Panc1 (cell line): ENCODE measurements at places on chromosomes 12 and 14.

DNA sequence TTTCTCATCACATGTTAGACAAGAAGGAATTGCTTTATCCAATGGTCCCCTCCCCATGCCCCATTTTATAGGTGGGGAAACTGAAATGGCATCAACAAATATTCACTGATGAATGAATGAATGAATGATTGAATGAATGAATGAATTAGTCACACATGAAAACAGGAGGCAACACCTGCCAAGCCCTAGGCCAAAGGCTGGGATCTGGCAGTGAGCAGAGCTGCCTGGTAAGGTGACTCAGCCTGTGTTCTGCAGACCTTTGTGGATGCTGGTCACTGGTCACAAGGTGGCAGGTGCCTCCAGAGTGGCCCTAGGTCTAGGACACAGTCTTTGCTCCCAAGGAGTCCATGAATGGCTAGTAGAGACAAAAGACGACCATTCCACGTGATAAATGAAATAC, 188.4 kb downstream of the RBM19 start:
- no peak for DNase-seq

DNA sequence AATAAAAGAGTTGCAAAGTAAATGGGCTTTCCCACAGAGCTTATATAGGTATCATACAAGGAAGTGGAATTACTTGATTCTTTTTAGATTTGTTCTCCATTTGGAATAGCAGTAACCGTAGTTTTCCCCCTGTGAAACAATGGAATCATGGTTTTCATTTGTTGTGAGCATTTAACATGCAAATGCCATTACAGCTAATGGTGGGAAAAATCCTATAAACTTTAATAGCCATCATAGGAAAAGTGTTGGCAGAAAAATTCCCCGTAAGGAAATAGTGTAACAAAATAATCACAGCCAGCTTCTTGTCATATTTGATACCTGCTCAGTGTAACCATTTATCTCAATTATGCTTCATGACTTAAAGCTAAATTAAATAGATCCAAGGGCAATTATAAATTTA, 95.3 kb downstream of the TPH2 start:
- no peak for DNase-seq

- no peak for DNase-seq
These were observed 240.3 kb upstream of the PDZRN4 start for GRCh38 chr12:40947797-40948196.

DNA sequence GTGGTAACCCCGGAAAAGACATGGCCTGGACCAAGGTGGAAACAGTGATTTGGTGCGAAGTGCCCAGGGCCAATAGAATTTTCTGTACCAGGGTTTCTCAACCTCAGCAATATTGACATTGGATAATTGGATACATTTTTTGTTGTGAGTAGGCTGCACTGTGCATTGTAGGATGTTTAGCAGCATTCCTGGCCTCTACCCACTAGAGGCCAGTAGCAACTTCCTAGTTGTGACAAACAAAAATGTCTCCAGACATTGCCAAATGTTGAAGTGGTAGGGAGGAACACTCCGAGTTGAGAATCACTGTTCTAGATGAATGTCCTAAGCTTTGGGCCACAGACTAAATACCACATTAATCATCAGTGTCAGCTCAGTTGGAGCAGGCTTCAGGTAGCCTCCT, 6.2 kb upstream of the CGRRF1 start:
- no peak for DNase-seq

GRCh38 chr12:1793426-1794210, 26.7 kb upstream of the LRTM2 start:
- no peak for DNase-seq

DNA sequence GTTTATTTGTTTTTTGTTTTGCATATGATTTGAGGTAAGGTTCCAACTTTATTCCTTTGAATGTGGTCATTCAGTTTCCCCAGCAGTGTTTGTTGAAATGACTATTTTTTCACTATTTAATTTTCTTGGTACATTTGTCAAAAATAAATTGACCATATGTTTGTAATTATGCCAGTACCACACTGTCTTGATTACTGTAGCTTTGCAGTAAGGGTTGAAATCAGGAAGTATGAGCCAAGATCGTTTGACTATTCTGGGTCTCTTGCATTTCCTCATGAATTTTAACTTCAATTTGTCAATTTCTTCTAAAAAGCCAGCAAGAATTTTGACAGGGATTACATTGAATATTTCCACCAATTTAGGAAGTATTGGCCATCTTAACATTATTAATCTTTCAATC, 199.3 kb upstream of the PPFIA2 start:
- DNase-seq, result no peak

DNA sequence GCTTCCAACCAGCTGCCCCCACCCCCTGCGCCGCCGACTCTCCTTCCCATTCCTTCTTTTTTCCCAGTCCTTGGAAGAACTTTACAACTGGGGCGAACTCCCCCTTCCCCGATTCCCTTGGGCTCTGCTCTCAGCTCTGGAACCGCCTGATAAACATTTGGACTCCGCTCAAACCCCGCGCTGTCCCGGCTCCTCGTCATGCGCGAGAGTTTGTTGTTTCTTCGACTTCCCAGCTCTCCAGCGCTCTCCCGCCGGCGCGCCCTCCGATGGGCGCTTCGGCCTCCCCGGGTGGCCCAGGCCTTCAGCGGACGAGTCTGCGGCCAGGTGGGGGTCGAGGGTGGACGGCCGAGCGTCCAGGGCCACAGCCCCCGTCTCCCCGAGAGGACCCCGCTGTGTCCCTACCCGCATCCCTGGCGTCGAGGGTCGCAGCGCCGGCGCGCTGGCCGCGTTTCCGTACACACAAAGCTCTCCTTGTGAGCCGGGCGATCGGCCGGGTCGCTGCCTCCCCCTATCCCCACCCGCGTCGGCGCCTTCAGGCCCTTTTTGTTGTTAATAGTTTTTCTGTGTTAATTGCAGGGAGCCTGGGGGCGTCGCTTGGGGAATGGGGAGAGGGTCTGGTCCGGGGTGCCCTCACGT, 847 bp downstream of the MMP14 start:
- DNase-seq, result no peak

- DNase-seq, result no peak
These were observed 108.4 kb downstream of the ESRRB start for GRCh38 chr14:76484355-76484754.

DNA sequence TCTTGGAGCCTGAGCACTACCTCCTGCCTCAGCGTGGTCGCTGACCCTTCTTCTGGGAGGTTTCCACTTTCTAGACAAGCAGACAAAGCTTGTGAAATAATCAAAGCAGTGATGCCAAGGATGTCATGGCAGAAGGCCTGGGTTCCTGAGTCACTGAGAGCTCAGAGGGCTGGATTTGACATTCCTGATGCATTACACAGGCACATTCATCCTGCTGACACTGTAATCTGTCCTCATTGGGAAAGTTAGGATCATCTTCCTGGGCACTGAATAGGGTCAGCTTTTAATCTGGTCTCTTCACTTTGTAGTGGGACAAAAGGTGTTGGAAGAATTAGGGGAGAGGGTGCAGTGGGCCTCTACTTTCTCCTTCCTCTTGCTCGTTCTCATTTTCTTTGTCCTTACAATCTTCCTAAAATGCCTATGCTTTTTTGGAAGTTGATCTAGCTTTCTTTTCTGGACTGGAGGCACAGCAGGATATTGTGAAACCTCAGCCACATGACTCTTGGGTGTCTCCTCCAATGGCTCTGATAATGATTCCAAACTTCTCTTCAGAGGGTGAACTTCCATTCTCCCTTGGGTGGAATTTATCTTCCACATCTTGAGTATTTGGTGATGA, 29.6 kb downstream of the EEA1 start:
- DNase-seq, result peak; percentile 91

DNA sequence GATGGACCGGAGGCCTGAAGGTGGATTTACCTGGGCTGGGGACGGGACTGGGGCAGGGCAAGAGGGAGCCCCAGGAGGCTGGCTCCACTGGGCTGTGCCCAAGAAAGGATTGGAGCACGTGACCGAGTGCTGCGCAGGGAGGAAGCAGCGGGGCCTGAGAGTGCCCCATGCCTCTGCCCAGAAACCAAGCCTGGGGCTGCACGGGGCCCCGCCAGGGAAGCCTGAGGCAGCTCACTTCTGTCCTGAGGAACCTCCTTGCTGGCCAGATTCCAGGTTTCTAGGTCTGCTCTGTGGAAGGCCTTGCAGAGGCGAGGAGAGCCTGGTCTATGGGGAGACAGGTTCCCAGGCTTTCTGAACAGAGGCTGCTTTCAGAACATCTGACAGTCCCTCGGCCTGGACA, 10.4 kb downstream of the NGB start:
- DNase-seq, result no peak

DNA sequence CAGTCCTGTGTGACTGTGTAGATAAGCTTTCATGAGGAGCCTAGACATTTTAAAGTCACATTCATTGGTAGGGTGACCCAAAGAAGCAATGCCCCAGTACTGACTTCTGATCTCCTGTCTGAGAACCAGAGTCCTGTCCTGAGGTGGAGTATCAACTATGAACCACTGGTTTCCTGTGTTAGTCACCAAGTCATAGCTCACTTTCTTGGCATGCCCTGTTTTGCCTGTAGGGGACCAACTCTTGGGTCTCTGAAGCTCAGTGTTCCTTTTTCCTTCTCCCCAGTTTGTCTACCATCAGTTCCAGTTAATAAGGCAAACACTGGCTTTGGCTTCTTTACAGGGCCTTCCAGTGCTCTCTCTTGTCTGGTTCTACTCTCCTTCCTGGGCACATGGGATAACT, 97.4 kb downstream of the C12orf75 start:
- DNase-seq, result no peak

- no peak for DNase-seq
These were observed 643.8 kb upstream of the ALG10B start for GRCh38 chr12:37672655-37673260.
